ENCODE measurements at places on chromosomes 4 and X.

GRCh38 chr4:186931519-186931918 is 207.9 kb upstream of the FAT1 start:
- DNase-seq = no peak

GRCh38 chr4:108488865-108489264 is 131.5 kb upstream of the RPL34 start:
- no peak for DNase-seq

DNA sequence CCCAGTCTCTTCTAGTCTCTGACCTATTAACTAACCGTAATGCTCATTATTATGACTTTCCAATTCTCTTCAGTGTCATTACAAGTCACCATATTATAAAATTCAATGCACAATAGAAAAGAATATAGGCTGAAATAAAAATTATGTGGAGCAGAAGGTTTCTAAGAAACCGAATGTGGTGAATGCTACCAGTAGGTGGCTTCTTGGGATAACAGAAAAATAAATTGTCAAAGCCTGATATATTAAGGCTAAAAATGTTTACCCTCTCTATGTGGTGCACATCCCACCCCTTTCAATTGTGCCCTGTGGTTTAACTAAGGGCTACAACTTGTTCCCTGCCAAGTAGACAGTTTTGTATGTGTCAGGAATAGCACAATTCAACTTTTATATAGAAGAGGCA is 624.6 kb upstream of the TECRL start:
- no peak for DNase-seq

- DNase-seq = no peak
Observed at GRCh38 chr4:83618991-83619645, 83.2 kb downstream of the GPAT3 start.

DNA sequence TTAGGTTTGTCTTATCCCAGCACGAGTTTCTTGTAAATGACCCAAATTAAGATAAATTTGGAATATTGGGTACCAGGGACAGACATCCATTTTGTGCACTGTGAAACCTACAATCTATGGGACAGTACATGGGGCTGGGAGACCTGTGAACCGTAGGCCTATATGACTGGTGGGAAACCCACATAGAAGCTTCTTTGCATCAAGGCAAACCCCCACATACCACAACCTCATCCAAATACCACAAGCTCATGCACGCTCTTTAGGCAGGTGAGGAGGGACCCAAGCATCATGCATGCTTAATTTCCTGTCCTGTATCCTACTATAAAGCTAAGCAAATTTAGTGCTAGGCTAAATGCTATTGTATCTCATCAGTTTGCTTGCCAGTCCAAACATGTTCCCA is 47.8 kb downstream of the NIPAL1 start:
- DNase-seq = no peak

- no peak for DNase-seq
Observed at GRCh38 chr4:99361268-99361898, 8.8 kb upstream of the ADH1C start.

- DNase-seq = no peak
Observed at GRCh38 chrX:49089553-49089952, 9.9 kb upstream of the WDR45 start.

DNA sequence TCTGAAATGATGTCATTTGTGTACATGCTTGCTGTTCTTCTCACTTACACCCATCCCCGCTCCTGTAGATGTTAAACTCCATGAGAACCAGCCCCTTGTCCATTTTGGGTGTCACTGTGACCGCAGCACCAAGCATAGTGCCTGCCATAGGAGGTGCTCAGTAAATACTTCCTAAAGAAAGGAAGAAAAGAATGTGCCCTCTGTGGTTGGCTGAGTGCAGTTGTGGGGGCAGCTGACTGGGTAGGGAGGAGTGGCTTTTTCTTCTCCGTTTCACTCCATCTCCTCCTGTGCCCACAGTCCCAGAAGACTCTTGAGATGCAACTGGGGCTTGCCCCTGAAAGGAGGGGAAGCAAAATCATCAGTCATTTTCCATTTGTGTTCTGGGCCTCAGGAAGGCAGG is 25.5 kb downstream of the PHEX start:
- no peak for DNase-seq

GRCh38 chr4:137116144-137116543 is 416.1 kb downstream of the PCDH18 start:
- DNase-seq = no peak

GRCh38 chrX:15525664-15526416 is 25.2 kb downstream of the BMX start:
- no peak for DNase-seq

- no peak for DNase-seq
Observed at GRCh38 chr4:153591441-153591840, 92.6 kb upstream of the TLR2 start.

DNA sequence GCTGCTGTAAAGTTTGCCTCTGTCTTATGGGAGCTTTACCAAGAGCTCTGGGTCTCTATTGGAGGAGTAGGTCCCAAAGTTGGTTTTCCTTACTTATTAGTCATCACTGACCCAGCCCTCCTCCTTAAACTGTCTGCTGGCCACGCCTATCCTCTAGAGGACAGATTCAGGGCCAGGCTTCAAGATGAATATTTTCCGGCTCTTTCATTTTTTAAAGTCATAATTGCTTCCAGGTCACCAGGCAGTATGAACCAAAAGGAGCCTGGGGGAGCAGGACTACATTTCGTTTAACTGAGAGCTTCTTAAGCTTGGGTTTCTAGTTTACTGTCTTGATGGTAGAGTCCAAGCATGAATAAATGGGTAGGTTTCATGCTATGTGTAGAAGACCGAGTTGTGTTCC is 13.7 kb downstream of the BCORL1 start:
- DNase-seq = no peak

DNA sequence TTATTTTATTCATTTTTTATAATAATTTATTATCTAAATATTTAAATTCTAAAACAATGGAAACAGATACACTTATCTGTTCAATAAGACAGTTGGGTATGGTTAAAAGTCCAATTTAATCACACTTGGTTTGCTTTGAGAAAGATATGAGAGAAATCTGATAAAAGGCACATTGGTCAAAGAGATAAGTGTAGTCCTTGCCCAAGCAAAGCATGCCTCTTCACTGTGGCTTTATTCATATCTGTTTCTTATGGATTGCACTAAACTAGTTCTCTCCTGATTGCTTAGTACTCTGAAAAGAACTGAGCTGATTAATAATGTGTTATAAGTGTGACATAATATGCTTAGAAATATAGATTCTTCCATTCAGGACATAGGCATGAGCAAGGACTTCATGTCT is 39.8 kb downstream of the CXCL1 start:
- no peak for DNase-seq

GRCh38 chr4:142231787-142232186 is 595.4 kb downstream of the IL15 start:
- no peak for DNase-seq

DNA sequence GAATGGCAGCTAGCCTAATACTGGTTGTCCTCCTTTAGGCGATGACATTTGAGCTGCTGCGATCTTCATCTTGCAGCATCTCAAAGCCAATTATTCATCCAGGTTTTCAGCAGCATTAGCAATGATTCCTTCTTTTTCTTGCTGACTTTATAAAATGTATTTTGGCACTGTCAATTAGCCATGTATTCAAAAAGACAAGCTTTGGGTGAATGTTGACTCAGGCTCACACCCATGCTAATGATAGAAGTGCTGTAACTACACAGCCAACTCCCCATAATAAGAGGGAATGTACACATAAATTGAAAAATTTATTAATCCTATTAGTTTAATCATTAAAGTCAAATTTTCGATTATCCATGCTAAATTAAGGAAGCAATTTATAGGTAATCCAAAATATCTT is 24.3 kb upstream of the NPNT start:
- no peak for DNase-seq

DNA sequence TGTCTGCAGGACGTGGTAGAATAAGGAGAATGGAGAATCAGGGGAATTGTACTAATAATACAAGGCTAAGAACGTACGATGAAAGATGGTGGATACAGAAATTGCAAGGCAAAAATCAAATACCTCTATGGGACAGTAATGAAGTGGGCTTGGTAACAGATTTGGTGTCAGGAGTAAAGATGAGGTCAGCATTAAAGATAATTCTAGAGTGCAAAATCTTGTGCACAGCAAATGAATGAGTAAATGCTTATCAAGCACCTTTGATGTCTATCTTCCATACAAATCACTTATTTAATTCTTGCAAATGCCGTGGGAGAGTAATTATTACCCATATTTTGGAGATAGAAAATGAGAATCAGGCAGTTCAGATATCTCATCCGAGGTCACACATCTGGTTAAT is 70.9 kb downstream of the DDX60 start:
- no peak for DNase-seq

DNA sequence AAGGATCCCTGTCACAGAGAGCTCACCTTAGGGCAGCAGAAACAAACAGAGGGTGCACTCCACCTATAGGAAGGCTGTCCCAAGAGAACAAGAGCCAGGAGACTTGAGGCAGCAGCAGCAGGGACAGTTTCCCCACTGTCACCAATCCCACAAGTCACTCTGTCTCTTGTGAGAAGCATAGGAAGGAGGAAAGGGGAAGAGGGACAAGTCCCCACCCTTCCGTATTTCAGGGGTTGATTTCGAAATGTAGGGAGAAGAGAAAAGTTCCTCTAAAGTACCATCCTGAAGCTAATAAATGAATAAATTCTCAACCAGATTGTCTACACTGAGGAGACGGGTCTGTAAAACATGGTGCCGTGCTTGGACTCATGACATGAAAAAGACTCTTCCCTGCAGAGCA is 9.5 kb upstream of the TLR8 start:
- no peak for DNase-seq

GRCh38 chr4:97262769-97263168 is 880.5 kb downstream of the STPG2 start:
- DNase-seq = no peak

GRCh38 chr4:78247536-78248285 is 190.6 kb downstream of the FRAS1 start:
- no peak for DNase-seq

DNA sequence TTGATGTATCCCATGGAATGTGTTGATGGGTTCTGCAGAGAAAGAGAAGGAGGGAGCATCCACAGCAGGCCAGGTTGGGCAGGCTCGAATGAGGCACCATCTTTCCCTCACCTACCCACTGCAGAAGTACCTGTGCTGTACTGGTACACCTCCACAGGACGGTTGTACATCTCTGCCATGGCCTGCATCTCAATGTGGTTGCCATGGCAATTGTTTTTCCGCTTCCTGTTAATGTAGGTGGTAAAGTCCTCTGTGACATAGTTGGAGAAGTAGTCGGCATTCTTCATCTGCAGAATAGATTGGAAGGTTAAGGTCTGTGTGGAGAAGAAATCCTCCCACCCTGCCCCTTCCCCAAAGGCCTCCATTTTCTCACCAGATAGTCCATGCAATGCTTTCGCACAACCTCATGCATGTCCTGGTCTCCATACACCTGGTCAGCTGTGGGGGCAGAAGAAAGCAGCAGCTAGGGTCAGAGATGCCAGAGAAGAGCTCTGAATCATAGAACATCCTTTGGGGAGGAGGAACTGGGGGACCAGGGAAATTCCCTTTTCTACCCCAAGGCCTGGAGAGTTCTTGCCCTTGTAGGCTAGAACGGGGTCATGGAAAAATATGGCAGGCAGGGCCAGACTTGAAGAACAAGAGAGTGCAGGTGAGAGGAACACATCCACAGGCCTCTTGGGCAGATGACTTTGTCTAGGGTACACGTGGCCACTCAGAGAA is 15.9 kb upstream of the PIM2 start:
- DNase-seq = no peak

DNA sequence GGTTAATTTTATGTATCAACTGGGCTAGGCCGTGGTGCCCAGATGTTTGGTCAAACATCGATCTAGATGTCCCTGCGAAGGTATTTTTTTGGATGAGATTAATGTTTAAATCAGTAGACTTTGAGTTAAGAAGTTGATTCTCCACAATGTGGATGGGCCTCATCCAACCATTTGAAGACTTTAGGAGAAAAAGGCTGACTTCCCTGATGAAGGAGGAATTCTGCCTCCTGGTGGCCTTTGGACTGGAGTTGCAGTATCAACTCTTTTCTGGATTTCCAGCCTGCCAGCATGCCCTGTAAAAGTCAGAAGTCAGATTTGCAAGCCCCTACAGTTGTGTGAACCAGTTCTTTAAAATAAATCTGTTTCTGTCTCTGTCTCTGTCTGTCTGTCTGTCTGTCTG is 91.4 kb downstream of the STK32B start:
- no peak for DNase-seq

- no peak for DNase-seq
Observed at GRCh38 chr4:107453987-107454386, 266.0 kb downstream of the PAPSS1 start.

GRCh38 chr4:38666766-38667084 is 2.7 kb downstream of the KLF3 start:
- DNase-seq = no peak

DNA sequence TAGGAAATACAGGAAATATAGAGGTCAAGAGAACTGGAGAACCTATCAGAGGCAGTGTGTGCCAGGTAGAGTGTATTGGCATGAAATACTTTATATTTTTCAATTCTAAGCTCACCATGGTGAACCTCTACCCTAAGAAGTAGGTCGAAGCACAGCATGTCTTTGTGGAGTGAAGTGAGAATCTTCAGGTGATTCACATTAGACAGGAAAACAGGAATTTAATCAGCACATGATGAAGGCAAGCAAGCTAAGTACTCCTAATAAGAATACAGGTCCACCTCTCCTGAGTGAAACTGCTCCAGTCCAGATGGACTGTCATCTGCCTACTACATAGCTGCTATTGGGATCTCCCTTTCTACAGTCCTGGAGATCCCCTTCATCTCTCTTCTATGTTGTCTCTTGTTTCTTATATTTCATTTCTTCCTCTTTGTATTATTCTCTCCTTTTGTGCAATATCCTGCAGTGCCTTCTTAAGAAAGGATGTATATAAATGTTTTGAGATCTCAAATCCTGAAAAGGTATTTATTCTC is 159.0 kb downstream of the LRBA start:
- DNase-seq = no peak

- DNase-seq = no peak
Observed at GRCh38 chr4:150974252-150974640, 40.8 kb downstream of the LRBA start.

GRCh38 chrX:68919707-68920106 is 90.9 kb downstream of the EFNB1 start:
- no peak for DNase-seq

DNA sequence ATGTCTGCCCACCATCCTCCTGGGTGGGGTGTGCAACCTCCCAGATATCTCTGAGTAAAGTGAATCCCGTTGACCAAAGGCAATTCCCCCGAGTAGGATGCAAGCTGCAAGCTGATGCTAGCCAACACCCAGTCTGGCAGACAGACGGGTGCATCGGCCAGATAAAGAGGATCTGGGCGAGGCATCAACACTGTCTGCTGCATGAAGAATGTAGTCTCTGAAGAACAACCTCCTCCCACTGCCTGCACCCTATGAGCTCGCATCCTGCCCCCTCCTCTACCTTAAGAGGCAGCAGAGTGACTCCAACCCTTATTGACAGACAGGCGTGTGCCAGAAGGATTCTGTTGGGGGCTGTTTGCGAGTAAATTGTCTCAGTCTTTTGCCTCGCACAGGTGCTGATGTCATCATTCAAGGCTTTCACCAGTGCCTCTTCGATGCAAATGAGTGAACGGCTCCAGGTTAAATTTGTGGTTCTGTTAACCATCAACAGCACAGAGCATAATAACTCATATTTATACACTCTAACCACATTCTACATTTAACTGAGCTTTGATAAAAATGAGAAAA is 546.9 kb downstream of the BCOR start:
- no peak for DNase-seq

GRCh38 chr4:100641336-100641735 is 123.5 kb upstream of the EMCN start:
- no peak for DNase-seq
